ENCODE measurements at places on chromosomes 13 and 19.

- no peak for DNase-seq
These were observed 3.5 kb upstream of the RPS9 start for GRCh38 chr19:54197121-54197520.

DNA sequence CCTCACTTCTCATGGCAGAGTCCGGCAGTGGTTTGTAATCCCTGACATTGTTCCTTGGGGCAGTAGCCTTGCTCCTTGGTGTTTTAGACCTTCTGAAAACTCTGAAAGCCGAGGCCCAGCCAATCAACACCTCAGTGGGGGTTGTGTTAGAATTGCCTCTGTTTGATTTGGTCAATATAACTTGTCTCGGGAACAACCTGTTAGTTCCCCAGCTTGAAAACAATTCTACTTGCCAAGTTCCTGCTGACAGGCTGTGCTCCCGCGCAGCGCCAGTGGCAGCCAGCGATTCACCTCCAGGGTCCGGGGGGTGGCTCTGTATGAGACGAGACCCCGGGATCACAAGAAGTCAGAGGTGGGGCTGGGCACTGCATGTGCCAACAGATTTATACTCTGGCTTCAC, 81.4 kb upstream of the MEDAG start:
- no peak for DNase-seq

- DNase-seq = no peak
These were observed at the start of gene NPAS1 for GRCh38 chr19:47019431-47020041. NPAS1 (plus strand) TSS chr19:47019837; CDS start chr19:47021048, 1,211 bp downstream.

DNA sequence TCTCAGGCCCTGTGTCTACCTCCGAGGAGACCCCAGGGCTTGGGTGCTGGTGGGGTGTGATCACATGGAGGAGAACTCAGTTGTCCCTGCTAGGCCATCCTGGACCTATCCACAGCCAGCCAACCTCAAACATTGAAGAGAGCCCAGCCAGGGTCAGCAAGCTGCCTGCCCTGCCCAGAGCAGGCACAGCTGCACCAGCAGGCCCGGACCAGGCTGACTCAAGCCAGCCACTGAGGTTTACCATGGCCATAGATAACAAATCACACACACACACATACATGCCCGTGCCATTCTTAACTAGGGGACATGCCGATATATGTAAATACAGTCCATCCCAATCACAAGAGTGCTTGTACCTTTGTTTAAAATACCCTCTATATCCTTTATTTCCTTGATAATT, 8.1 kb downstream of the ARHGEF7 start:
- DNase-seq = no peak

- DNase-seq = no peak
These were observed 23.3 kb downstream of the EXOSC8 start for GRCh38 chr13:37023871-37024270.

GRCh38 chr19:43555185-43555770, 20.0 kb downstream of the XRCC1 start:
- peak; percentile 26 for DNase-seq

DNA sequence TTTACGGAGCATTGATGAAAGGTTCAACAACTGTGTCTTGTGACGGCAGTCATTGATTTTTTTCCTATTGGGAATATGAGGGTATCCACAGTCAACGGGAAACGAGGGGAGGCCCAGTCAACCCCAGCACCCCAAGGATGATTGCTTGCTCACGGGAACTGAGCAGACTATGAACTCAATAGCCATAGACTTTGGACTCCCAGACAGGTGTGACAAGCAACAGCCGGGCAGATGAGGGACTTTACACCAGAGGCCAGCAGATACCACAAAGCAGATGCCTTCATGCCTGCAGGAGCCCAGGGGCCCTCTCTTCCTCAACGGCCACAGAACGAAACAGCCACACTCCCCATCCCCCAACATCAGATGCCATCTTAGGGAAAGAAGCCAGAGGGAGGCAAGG, 80.3 kb upstream of the FLT1 start:
- no peak for DNase-seq

- no peak for DNase-seq
These were observed 167.1 kb downstream of the PCDH9 start for GRCh38 chr13:67063036-67063435.

- DNase-seq = no peak
These were observed 17.4 kb upstream of the IRS2 start for GRCh38 chr13:109803825-109804224.

DNA sequence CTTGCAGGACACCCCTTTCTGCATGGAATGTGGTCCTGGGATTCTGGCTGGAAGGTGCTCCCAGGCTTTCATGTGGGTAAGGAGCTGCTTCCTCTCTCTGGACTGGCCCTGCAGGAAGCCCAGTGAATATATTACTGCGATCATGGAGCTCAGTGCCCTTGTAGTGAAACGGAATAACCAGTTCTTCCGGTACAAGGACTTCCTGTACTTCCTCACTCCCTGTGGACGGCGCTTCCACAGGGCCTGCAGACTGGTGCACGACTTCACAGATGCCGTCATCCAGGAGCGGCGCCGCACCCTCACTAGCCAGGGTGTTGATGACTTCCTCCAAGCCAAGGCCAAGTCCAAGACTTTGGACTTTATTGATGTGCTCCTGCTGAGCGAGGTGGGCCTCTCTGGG, 8.0 kb downstream of the CYP4F8 start:
- no peak for DNase-seq

DNA sequence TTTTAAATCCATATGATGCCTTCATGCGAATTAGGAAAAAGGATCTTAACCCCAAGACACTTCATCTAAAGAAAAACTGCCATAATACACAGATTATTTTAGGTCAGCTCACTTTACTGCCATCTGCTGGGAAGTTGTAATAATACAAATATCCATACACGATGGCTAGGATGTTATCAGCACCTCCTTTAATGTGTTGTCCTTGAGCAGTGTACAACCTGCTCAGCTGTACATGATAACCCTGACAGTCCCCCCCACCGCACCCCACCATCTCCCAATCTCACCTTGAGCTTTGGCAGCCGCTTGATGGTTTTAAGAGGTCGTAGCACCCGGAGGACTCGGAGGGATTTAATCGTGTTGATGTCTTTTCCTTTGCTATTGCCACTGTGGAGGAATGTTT, 112.2 kb downstream of the IER2 start:
- DNase-seq = no peak

DNA sequence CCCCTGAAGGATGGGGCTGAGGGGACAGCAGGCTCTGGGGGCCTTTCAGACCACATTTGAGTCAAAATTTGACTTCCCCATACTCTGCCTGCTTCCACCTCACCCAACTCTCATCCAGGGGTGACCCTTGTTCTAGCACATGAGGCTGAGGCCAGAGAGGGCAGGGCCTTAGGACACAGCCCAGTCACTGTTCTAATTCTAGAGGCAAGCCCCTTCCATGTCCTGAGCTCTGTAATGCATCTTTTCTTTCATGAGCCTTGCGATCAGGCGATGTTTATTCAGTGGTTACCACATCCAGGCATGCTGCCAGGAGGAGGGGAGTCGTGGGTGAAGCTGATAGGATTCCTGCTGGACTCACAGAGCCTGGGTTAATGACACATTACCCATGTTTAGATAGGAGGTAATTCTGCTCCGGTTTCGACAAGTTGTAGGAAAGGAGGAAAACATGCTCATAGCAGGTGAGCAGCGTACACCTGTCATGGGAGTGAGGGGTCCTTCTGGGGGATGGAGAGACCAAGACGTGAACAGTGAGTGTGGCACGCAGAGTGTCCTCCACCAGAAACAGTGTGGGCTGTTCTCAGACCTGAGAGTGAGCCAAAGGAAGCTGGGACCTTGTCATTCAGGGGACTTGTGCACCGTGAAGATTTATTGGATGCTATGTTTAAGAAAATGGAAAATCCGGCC, 9.3 kb downstream of the RPS9 start:
- DNase-seq = peak; percentile 85

- DNase-seq = no peak
These were observed 16.3 kb upstream of the GTF3A start for GRCh38 chr13:27408074-27408473.

DNA sequence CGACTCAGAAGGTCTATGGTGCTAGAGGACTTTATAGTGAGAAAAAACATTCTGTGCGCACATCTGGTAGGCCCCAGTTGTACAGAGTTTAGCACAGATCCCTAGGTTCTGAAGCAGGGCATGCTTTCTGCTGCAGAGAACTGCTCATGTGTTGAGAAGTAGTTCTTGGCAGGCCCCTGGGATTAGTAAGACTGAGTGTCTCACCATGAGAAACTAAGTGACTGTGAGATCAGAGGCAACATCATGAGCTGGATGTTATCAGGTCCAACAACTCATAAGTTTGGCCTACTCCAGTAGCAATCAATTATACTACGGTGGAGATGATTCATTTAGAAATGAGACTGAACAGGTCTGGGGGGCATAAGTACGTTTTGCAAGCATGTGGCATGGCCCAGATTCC, 507.4 kb upstream of the KLF12 start:
- no peak for DNase-seq

Measured in NCI-H774 (cell line).